ENCODE measurements at places on chromosomes 1 and 21. TPM values are rescaled to one million over a fixed set of nuclear protein-coding genes. Genes with fewer than 3 reads are reported as not detected.
A peak's percentile ranks its signal among the peaks of the same experiment; 100 is the strongest.

DNA sequence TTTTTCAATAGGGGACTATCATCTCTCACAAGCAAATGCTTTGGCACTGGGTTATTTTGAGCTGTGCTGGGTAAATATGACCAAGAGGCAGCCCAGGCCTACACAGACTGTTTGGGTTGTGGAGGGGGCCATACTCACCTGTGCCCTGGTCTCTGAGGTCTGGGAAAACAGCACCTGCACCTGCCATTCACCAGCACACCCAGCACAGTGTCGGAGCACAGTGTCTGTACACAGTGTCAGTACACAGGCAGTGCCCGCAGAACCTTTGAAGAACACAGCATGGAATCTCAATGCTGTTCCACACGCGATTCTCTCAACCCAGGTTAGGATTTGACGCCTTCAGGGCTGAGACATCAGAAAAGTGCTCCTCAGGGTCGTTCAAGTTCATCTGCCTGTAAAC lies 35.0 kb upstream of the FAM89A start:
- no peaks in the 10 kb centered on the region for H3K4me1 ChIP-seq
- no peak overlapping the region for H3K27ac ChIP-seq
- no peaks in the 10 kb centered on the region for H3K36me3 ChIP-seq
- no peak for DNase-seq
- H3K4me3 ChIP-seq, result no peak overlapping the region

DNA sequence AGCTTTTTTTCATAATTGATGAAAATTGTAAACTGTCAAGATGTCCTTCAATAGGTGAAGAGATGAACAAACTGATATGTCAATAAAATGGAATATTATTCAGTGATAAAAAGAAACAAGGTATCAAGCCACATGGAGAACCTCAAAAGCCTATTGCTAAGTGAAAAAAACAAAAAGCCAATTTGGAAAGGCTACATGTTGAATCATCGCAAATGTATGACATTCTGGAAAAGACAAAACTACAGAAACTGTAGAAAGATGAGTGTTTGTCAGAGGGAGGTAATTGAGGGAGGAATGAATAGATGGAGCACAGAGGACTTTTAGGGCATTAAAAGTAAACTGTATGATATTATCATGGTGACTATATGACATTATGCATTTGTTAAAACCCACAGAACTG lies 34.5 kb upstream of the USP25 start:
- no peak for DNase-seq
- H3K27ac ChIP-seq, result no peak overlapping the region
- no peak overlapping the region for H3K4me3 ChIP-seq

- no peaks in the 10 kb centered on the region for H3K36me3 ChIP-seq
- no peak overlapping the region for H3K4me3 ChIP-seq
These were observed 31.5 kb downstream of the COL18A1 start for GRCh38 chr21:45436351-45437065.

- no peak overlapping the region for H3K27ac ChIP-seq
- no peak overlapping the region for H3K4me3 ChIP-seq
- no peak for DNase-seq
- no peaks in the 10 kb centered on the region for H3K27me3 ChIP-seq
- peaks cover 15% of the 10 kb centered on the region for H3K4me1 ChIP-seq
These were observed 129.6 kb downstream of the CLEC20A start for GRCh38 chr1:178367151-178367550.

DNA sequence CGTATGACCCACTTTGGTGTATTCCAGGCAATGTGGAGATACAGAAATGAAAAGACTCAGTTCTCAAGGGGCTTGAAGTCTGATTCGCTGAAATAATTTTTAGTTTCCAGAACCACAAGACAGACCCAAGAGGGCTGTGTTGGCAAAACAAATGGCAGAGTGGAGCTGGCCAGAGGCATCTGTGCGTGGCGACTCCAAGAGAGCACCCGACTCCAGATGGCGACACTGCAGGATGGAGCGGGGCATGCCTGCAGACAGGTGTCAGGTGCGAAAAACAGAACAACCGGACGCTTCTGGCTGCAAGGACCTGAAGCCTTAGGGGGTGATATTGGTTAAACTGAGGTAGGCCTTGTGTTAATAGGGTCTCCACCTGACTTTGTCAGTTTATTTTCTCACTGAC lies 31.7 kb upstream of the COQ8A start:
- DNase-seq, result no peak
- no peaks in the 10 kb centered on the region for H3K27me3 ChIP-seq
- H3K36me3 ChIP-seq, result no peaks in the 10 kb centered on the region
- H3K4me1 ChIP-seq, result no peaks in the 10 kb centered on the region

GRCh38 chr1:100699744-100700143 lies 19.8 kb upstream of the VCAM1 start:
- no peak for DNase-seq
- no peaks in the 10 kb centered on the region for H3K36me3 ChIP-seq
- no peaks in the 10 kb centered on the region for H3K4me1 ChIP-seq
- no peak overlapping the region for H3K27ac ChIP-seq
- H3K27me3 ChIP-seq, result no peaks in the 10 kb centered on the region

DNA sequence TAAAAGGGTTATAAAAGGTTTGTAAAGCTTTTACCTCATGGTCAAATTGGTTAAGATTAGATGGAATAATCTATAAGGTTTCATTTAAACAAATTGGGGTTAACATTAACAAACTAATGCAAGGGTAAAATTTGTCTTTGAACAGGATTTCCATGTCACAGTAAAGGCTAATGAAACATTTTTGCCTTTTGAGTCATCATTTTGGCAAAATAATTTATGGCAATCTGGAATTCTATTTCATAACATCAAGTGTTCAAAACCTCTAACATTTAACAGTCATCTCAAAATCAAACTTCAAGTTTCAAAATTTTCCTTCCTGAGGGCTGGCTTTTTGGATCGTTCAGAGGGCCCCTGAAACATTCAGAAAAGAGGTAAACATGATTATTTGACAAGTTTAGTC lies 6.6 kb upstream of the CD46 start:
- no peak for DNase-seq
- H3K4me3 ChIP-seq, result no peak overlapping the region
- no peak overlapping the region for H3K27ac ChIP-seq
- H3K27me3 ChIP-seq, result no peaks in the 10 kb centered on the region
- H3K4me1 ChIP-seq, result no peaks in the 10 kb centered on the region

GRCh38 chr1:234927971-234928640 lies 200.5 kb downstream of the TOMM20 start:
- H3K4me3 ChIP-seq, result no peak overlapping the region
- H3K27me3 ChIP-seq, result no peaks in the 10 kb centered on the region
- H3K4me1 ChIP-seq, result peaks cover 24% of the 10 kb centered on the region
- no peak overlapping the region for H3K27ac ChIP-seq

GRCh38 chr1:18644013-18644399 lies 13.4 kb downstream of the PAX7 start:
- H3K4me1 ChIP-seq, result peaks cover 84% of the 10 kb centered on the region
- peaks cover 100% of the 10 kb centered on the region for H3K27me3 ChIP-seq
- no peak for DNase-seq
- no peak overlapping the region for H3K27ac ChIP-seq
- peak overlapping the region; percentile 31 for H3K4me3 ChIP-seq
- no peaks in the 10 kb centered on the region for H3K36me3 ChIP-seq

DNA sequence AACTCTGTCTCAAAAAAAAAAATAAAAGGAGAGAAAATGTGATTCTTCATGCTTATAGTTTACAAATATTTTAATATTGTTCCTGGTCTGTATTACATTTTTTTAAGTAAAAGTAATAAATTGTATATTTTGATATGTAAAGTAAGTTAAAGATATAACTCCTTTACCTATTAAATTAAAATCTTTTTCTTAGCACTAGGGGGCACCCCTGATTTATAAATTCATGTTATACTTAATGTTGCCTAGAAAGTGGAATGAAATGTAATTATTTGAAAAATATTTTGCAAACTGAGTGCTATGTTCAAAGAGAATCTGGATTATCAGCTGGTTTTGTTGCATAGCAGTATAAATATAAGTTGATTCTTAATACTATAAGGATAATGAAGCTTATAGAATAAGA lies 49.2 kb downstream of the RALGPS2 start:
- H3K36me3 ChIP-seq, result peaks cover 3% of the 10 kb centered on the region
- DNase-seq, result no peak
- no peaks in the 10 kb centered on the region for H3K4me1 ChIP-seq
- no peaks in the 10 kb centered on the region for H3K27me3 ChIP-seq

DNA sequence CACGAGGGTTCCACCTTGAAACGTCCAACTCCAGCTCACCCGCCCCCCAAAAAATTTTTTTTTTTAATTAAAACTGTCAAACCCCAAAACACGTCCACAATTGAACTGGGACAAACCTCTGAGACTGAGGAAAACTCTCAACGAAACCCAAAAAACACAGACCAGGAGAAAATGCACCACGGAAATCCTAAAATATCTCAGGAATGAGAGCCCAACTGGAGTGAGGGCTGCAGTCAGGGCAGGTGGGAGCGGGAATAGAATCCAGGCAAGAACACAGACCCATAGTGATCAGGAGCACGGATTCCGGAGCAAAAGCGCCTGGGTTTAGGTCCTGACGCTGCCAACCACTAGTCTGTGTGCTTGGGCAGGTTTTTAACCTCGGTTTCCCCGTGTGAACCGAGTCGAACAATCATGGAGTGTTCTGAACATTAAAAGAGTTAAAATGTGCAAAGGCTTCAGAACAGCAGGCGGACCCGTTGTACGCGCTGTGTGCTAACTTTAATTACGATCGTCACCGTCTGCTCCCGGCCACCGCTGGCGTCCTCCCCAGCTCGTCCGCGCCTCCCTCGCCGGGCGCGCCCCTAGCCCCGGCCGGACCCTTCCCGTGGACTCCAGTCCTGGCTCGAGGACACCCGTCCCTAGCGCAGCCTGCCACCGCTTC lies 624 bp downstream of the ARHGAP29 start:
- H3K4me3 ChIP-seq, result peak overlapping the region; percentile 86
- peaks cover 80% of the 10 kb centered on the region for H3K27me3 ChIP-seq
- no peak overlapping the region for H3K27ac ChIP-seq
- peaks cover 7% of the 10 kb centered on the region for H3K4me1 ChIP-seq
- peak; percentile 70 for DNase-seq

DNA sequence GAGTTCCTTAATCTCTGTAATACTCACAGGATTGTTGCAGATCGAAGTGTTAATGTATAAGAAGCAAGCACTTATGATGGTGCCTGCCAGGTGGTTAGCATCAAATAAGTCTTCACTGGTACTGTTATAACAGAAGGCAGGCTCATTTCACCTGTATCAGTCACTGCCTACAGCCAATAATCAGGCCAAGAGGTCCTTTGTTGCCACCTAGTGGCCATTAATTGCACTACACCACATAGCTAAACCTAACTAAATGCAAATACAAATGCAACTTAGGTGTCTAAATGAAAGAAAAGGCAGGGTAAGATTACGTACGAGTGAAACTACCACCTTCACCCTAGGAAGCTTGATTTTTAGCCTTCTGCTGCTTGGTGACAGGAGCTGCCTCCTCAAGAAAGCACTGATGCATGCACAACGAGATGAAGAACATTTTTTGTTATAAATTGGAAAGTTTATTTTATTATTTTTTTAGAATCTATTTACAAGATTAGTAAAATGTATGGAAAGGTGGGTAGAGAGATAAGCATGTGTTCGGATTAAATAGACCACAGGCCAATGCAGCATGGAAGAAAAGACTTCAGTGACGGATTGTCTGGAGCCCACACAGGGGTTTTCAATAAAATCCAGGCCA lies 334.8 kb upstream of the CAMK1G start:
- no peaks in the 10 kb centered on the region for H3K36me3 ChIP-seq
- H3K27me3 ChIP-seq, result no peaks in the 10 kb centered on the region
- H3K27ac ChIP-seq, result no peak overlapping the region
- no peak overlapping the region for H3K4me3 ChIP-seq

DNA sequence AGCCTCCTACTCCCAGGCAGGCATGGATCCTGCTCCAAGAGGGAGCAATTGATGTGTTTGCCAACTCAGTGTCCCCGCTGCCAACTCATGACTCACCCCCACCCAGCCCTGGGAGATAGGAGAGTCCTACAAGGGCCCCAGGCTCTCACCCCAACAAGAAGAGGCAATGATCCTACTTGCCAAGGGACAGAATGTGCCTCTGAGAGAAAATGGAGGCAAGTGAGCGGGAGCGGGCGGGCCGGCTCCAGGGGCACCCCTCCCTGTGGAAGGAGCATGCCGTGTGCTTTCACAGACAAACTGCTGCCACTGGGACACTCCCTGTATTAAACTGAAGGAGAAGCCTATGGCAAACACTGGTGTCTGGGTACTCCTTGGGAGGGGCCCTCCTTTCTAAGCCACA lies 16.7 kb downstream of the PKP1 start:
- H3K27ac ChIP-seq, result no peak overlapping the region
- H3K4me3 ChIP-seq, result no peak overlapping the region
- no peaks in the 10 kb centered on the region for H3K36me3 ChIP-seq
- no peak for DNase-seq
- H3K27me3 ChIP-seq, result no peaks in the 10 kb centered on the region

SPRR2E gene
- not detected for total RNA-seq

AKR7A3 gene
- total RNA-seq, result not detected

VCAM1 gene
- total RNA-seq, result 2.1 TPM

OR2L13 gene
- total RNA-seq, result not detected

OR2T29 gene
- total RNA-seq, result not detected

OR2T2 gene
- total RNA-seq, result not detected
